ENCODE measurements at places on chromosomes 1 and 21.

DNA sequence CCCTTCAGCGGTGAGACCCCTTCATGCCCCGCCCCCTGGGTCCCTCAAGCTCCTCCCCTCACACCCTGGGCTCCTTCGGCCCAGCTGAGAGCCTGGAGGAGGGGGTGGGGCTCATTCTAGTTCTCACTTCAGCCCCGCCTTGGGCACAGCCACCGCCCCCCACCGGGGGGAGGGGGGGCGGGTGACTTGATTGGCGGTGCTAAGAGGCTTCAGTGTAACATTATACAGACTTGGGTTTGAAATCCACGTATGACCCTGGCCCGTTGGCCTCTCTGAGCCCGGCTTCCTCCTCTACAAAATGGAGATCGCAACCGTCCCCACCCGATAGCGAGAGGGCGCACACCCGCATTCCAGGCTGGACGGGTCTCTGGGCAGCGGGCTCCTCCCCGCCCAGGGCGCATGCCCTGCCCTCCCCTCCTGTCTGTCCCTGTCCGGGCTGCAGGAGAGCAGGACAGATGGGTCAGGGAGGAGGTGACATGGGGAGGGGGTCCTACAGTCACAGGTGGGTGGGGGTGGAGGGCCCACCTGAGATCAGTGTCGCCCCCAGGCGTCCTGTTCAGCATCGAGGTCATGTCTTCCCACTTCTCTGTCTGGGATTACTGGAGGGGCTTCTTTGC is 5.1 kb downstream of the CLCNKB start:
- no peak for DNase-seq

- DNase-seq = no peak
These were observed 11.6 kb upstream of the PARP1 start for GRCh38 chr1:226419284-226420029.

- DNase-seq = no peak
These were observed 42.7 kb upstream of the DNASE2B start for GRCh38 chr1:84355556-84355955.

- DNase-seq = no peak
These were observed 1557.9 kb downstream of the PLA2G4A start for GRCh38 chr1:188386666-188387065.

GRCh38 chr1:11579506-11579905 is 74.7 kb downstream of the FBXO2 start:
- no peak for DNase-seq

DNA sequence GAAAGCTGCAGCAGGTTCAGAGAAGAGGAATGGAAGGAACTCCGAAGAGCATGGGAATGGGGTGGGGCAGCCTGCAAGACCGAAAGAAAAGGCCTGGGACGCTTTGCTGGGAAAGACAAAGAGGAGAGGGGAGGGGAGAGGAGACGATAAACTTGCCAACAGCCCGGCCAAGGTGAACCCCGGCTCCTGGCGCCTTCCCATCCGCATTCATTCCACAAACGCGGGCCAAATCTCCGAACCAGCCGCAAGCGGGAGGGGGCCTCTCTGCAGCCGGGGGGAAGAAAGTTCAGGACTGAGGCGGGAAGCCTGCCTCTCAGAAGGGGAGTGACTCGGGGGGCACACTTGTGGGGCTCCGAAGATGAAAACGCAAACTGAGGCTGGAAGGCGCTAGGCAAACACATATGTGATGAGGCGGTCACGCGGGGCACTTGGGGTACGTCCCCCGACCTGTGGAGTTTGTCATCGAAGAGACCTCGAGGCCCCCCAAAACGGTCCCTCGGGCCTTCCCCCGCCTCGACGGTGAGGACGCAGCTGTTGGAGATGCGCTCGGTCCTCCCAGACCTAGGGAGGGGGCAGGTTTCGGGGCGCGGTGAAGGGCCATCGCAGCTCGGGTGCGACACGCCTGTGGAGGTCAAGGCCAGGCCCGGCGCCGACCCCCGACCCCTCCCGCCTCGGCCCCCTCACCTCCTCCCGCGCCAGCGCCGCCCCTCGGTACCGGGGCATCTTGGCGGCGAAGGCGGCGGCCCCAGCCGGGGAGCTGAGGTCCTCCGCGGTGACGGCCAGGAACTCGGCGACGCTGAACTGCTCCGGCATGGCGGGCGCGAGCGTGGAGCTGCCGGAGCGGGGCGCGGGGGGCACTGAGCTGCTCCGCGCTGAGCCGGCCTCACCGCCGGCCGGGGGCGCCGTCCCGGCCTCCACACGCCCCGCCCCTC is at the start of gene ASAP3:
ASAP3 (minus strand) TSS at position 859 of the 932 bp plus-strand sequence; CDS start at position 813, 46 bp downstream.
- DNase-seq = peak; percentile 4

- DNase-seq = no peak
These were observed 1.1 kb downstream of the NENF start for GRCh38 chr1:212433577-212434462.

GRCh38 chr1:25973610-25974321 is 24.1 kb downstream of the PAFAH2 start:
- no peak for DNase-seq

GRCh38 chr1:204348242-204348641 is 11.5 kb downstream of the PLEKHA6 start:
- DNase-seq = no peak
